Progenitor cell of endocrine pancreas (in vitro differentiated cells): ENCODE measurements at places on chromosomes 11 and 22.

DNA sequence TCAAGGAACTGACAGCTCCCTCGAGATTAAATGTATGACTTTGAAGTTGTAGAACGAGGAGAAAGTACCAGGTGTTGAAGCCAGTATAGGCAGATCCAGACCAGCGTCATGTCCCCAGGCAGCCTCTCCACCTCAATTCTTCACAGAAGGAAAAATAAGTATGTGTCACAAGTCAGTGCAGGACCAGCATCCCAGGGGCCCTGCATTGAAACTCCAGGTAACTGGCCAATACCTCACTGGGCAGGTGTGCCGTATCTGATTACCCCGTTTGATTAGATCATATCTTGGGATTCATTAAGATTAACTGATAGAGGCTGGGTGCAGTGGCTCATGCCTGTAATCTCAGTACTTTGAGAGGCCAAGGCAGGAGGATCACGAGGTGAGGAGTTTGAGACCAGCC lies 466.7 kb upstream of the B3GAT1 start:
- no peak for DNase-seq

GRCh38 chr11:66412110-66412509 lies 8.7 kb upstream of the NPAS4 start:
- DNase-seq = no peak

GRCh38 chr11:80487952-80488351 lies 1047.1 kb upstream of the TENM4 start:
- no peak for DNase-seq

DNA sequence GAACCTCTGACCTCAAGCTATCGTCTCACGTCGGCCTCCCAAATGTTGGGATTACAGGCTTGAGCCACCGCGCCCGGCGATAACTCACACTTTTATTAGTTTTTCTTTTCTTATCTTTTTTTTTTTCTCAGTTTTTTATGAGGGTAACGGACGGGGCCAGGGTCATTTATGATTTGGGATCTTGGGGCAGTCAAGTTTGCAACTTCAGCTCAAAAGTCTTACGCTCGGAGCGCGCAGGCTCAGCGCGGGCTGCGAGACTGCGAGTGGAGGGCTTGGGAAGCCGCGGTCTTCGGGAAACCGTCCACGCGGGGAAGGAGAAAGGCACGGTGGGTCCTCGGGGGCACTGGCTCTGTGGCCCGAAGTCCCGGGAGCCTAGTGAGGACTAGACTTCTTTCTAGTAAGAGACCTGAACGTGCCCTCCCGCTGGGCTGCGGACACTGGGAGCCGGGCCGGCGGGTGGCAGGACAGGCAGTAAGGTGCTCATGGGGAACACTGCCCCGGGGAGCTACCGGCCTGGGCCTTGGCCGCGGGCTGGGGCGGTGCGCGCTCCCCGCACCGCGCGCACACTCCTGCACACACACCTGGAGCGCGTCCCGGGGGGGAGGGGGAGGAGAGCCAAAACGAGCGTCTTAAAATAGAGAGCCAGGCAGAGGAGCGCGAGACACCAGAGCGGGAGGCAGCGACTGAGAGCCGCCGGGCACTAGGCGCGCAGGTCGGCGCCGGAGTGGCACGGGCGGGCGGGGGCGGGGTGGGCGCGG lies 476 bp upstream of the BARX2 start:
- DNase-seq = peak; percentile 31

GRCh38 chr22:49779853-49780697 lies 47.6 kb downstream of the BRD1 start:
- no peak for DNase-seq

- DNase-seq = no peak
Measured at GRCh38 chr11:64356498-64357411, 2.2 kb upstream of the RPS6KA4 start.

DNA sequence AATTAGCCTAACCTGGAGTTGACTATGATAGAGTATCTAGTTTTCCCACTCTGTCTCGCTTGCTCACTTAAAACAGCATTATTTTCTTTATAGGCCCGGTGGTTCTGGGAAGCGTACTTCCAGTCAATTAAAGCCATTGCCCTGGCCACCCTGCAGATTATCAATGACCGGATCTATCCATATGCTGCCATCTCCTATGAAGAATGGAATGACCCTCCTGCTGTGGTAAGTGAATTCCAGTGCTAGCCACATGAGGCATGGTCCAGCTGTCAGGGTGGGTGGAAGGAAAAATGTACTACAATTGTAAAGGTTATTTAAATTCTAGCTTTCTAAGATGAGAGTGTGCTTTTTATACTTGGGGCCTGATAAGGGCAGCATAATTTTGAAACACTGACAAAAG lies 76.0 kb downstream of the EXT2 start:
- no peak for DNase-seq

DNA sequence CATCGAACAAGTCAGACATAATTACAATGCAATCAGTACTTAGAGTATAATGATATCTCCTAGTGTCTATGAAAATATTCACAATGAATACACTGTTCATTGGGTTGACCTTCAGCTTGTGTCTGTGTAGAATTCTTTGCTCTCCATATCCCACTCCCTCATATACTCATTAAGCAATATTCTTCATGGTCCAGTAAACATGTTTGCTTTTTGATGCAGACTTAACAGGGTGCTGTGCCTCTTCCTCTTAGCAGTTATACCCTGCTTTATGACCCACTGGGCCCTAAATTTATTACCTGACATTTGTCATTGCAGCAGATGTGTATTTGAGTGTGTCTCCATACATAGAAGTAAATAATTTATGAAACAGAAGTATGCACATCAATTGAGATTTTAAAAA lies 352.5 kb upstream of the CCDC179 start:
- DNase-seq = no peak

- DNase-seq = no peak
Measured at GRCh38 chr11:36292311-36292722, 3.1 kb upstream of the COMMD9 start.

GRCh38 chr11:28767574-28767973 lies 659.4 kb downstream of the METTL15 start:
- no peak for DNase-seq

GRCh38 chr11:118607401-118608359 lies at the start of gene PHLDB1:
PHLDB1 (plus strand) TSS chr11:118607615; CDS start chr11:118613837, 6,222 bp downstream.
- peak; percentile 40 for DNase-seq

DNA sequence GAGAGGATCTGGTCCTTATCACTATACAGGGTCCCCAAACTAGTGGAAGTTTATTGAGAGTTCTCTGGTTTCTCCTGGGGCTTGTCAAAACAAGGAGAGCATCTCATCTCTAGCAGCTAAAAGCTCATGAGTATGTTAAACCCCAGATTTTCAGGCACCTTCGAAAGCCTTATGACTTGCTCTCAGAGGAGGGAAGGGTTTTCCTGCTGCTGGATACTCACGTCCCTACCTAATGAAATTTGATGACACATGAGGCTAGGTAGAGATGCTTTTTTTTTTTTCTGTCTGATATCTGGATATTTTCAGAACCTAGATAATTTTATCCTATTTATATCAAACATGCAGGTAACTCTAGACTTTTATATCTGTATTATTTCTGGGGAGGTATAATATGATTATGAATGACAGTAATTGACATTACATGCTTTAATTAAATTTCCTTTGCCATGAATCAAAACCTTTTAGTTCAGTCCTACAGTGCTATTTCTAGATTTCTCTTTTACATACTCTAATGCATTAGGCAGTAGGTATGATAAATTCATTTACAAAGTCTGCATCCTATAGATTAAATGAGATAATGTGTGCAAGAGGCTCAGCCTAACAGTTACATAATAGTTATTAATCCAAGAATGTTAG lies 73.9 kb downstream of the PARVA start:
- no peak for DNase-seq

DNA sequence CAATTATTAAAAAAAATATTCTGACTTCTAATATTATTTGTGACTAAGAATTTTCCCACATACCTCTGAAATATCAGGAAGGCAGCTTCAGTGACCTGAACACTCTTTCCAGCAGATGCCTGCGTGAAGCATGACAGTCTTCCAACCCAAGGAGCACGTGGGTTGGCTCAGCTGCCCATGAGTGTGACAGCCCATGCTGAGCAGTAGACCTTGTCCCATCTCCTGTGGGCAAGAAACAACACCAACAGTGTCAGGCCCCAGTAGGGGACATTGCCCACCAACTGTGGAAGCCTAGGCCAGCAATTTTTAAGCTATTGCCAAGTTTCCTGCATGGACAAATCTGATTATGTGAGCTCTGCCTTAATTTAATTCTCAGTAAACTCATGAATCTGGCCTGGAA lies 66.4 kb upstream of the OLFML1 start:
- no peak for DNase-seq

GRCh38 chr11:78027759-78028158 lies 4.7 kb upstream of the KCTD14 start:
- no peak for DNase-seq

DNA sequence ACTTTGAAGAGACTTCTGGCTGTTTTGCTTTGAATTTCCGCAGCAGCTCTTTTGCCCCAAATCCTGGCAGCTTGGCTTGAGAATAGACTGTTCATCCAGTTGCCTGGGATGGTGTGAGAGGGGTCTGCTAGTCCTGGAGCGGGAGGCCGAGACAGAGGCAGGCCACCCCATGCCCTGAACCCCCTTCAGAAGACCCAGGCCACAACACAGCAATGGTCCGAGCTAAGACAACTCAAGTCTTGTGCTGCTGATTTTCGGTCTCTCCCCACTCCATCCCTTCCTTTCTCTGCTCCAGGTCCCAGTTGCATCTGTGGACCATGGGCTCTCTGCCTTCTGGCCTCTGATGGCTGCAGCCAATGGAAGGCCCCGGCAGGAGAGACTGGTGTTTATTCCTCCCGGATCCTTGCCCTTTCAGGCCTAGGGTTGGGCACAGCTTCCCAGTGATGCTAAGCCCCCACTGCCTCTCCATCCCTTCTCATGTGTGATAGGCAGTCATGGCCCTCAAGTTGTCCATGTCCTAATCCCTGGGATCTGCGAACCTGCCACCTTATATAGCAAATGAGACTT lies 31.9 kb upstream of the TP53I11 start:
- DNase-seq = no peak

GRCh38 chr11:101429703-101430540 lies 153.9 kb downstream of the TRPC6 start:
- no peak for DNase-seq

- DNase-seq = no peak
Measured at GRCh38 chr22:36467946-36468345, 13.5 kb downstream of the TXN2 start.

GRCh38 chr22:36546932-36547331 lies 18.0 kb upstream of the EIF3D start:
- DNase-seq = no peak

DNA sequence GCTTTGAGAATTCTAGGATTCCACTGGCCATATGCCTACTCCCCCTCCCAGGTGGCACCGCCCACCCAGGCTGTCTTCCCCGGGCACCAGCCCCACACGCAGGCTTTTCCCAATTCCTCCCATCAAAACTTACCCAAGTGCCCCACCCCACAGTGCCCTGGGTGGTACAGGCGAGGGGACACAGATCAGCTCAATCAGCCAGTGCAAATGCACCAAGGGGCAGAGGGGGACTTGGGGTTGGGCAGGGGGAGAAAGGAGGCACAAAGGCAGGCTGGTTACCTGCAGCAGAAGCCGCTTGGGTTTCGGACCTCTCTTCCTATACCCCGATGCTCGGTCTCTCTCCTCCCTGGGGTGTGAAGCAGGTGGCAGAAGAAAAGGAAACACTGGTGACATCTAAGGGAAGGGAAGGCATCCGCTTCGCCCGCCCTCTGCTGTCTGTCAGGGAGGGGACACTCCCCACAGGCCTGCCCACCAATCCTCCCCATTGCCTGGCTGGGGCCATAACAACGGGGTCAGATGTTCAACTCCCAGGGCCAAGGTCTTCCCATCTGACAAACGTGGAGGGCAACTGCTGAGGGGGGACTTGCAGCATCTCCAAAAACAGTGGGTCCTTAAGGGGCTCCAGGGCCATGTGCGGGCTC lies 14.0 kb downstream of the CBX7 start:
- DNase-seq = no peak

GRCh38 chr22:32695451-32695891 lies 106.0 kb upstream of the TIMP3 start:
- DNase-seq = no peak

DNA sequence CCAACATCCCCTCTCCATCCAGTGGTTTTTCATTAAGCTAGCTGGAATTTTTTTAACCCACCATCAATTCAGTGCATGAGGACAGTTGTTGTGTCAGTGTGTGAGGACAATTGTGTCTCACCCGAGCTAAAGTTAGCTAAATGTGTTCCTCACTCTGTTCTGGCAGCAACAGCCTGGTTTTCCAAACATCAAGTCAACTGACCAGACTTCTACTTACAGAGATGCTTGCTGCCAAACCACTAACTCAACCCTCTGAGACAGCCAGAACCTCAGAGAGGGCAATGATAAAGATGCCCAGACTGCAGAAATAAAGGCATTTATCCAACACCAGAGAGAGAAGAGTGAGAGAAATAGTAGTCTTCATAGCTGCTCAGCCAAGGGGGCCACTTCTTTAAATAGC lies 6.7 kb downstream of the PAMR1 start:
- no peak for DNase-seq

GRCh38 chr11:87301785-87302540 lies 264.2 kb downstream of the TMEM135 start:
- no peak for DNase-seq

DNA sequence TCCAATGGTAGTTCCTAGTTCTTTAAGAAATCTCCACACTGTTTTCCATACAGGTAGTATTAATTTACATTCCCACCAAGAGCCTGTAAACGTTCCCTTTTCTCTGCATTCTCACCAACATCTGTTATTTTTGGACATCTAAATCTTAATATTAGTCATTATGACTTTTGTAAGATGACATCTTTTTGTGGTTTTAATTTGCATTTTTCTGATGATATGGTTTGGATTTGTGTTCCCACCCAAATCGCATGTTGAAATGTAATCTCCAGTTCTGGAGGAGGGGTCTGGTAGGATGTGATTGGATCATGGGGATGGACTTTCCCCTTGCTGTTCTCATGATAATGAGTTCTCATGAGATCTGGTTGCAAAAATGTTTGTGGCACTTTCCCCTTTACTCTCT lies 89.0 kb downstream of the MUC15 start:
- no peak for DNase-seq

DNA sequence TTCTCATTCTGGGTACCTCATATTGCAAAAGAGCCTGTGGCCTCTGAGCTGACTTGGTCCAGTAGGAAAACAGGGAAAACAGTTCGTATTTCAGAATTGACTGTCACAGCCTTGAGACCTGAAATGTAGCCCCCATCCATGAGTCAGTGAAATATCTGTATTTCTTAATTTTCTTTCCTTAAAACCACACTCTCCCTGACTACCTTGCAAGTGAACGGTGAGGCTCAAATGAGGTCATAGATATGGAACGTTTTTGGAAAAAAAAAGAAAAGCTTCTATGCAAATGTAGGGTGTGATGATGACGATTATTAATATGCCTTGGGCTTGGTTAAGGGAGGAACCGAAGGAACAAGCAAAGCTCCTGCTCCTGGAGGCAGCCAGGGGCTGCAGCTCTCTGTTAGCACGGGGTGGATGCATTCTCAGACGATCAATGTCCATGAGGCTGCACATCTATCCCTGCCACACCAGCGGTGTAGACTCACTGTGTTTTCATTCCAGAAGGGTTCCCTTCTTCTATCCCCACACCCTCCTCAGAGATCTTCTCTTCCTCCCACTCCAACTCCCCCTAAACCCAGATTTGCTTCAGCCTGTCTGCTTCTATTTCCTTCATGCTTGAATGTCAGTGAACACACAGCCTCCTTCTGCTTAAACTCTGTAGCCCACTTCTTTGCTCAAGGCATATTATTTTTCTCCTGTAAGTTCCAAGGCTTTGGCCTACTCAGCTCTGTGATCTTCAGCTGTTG lies 29.2 kb upstream of the SCN3B start:
- DNase-seq = no peak
